ENCODE measurements at places on chromosomes 2 and 18.
A peak's percentile ranks its signal among the peaks of the same experiment; 100 is the strongest.

DNA sequence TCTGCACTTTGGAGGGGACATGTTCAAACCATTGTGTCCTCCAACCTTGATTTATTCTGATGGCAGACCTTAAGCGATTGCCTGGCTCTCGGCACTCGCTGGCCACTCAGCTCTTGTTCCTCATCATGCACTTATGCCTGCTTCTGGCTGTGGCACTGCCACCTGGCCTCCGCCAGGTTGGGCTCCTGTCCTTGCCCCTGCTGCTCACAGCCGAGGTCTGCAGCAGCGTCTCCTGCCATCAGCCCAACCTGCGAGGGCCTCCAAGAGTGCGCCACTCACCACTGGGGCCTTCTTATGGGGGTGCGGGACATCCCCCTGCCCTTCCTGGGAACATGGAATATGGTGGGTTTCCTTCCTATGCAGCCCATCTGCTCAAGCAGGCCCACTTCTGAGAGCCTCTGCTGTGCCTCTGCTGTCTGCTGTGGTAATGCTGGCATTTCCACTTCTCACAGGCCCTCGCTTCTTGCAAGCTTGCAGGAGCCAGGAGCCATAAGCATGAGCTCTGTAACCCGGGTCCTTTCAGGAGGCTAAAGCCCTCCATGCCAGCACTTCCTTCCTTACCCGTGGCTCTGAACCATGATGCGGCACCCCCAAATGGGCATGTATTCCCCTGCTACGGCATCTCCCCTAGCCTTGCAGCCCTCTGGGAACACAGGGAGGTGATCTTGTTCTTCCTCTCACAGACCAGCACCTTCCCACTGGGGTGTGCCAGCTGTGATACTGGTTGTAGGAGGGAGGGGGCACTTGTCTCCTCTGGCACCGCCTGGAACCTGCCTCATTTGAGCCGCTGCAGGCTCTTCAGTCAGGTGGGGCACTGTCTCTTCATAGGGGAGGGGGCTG lies 58.6 kb upstream of the HS6ST1 start:
- DNase-seq, result no peak

GRCh38 chr18:54268751-54269150 lies 566 bp upstream of the POLI start:
- DNase-seq, result no peak

GRCh38 chr2:222730366-222730999 lies 59.0 kb downstream of the MOGAT1 start:
- DNase-seq, result peak; percentile 69

GRCh38 chr2:229174794-229175496 lies 96.1 kb downstream of the PID1 start:
- DNase-seq, result no peak

- DNase-seq, result peak; percentile 62
These were observed 30.8 kb upstream of the ACYP2 start for GRCh38 chr2:54084600-54084999.

DNA sequence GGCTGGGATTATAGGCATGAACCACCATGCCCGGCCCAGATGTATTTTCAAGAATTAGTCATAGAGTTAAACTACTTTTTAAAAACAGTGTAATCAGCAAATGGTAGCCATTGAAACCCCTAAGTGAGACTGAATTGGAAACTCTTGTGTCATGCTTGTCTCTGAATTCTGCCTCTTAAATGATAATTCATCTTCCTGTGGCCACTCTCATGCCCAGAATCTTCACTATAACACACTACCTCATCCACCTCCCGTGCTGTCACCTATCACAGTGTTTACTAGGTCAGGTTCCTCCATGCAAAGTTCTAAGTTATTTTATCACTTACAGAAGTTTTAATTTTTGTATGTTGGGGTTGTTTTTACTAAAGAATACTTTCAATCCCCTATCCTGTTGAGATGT lies 197.5 kb downstream of the PHLPP1 start:
- no peak for DNase-seq

Data from Ammon's horn (tissue), 1 donor.